A549 treated with dexamethasone at 1 μM for 4 hours (cell line): ENCODE measurements at places on chromosomes 6 and 20. TPM values are rescaled to one million over a fixed set of nuclear protein-coding genes. Genes with fewer than 3 reads are reported as not detected.

The PRRC2A gene
- 60.5 to 88.7 TPM (median 87.7 TPM) in 5 replicates for total RNA-seq

The GID8 gene
- 20.6 to 25.0 TPM (median 22.6 TPM) in 5 replicates for total RNA-seq

The CCN6 gene
- total RNA-seq = not detected in 5 replicates

The ZBTB12 gene
- 2.9 to 4.4 TPM (median 3.9 TPM) in 5 replicates for total RNA-seq

The RUNX2 gene
- 1.4 to 1.9 TPM (median 1.6 TPM) in 5 replicates for total RNA-seq

The EFHC1 gene
- 8.9 to 11.3 TPM (median 10.9 TPM) in 5 replicates for total RNA-seq

The HLA-DPB1 gene
- total RNA-seq = not detected in 5 replicates

The IBTK gene
- 24.2 to 34.3 TPM (median 29.2 TPM) in 5 replicates for total RNA-seq

The LAMA2 gene
- total RNA-seq = 0.22 to 0.82 TPM (median 0.65 TPM) in 5 replicates

The PLAGL1 gene
- total RNA-seq = 5.1 to 8.6 TPM (median 7.4 TPM) in 5 replicates

The LRRC73 gene
- total RNA-seq = 0.56 to 0.96 TPM (median 0.95 TPM) in 5 replicates

The RGS17 gene
- 4.2 to 7.3 TPM (median 6.5 TPM) in 5 replicates for total RNA-seq

The CD24 gene
- 238 to 374 TPM (median 349 TPM) in 5 replicates for total RNA-seq

The GGTLC1 gene
- total RNA-seq = not detected in 5 replicates

The MAK gene
- total RNA-seq = 0.11 to 0.16 TPM (median 0.15 TPM) in 5 replicates

The GNAS-AS1 gene
- not detected in 5 replicates for total RNA-seq

The HLA-DMB gene
- 1.4 to 1.9 TPM (median 1.7 TPM) in 5 replicates for total RNA-seq

The STX11 gene
- total RNA-seq = 1.8 to 2.5 TPM (median 2.4 TPM) in 5 replicates

The SLC22A2 gene
- 0.04 to 0.15 TPM (median 0.06 TPM) in 3 of 5 replicates, not detected in the others for total RNA-seq

The LHFPL5 gene
- total RNA-seq = 0.08 to 0.17 TPM (median 0.16 TPM) in 3 of 5 replicates, not detected in the others

The SMPDL3A gene
- 3.1 to 4.1 TPM (median 3.3 TPM) in 5 replicates for total RNA-seq

The ULBP2 gene
- 3.5 to 4.2 TPM (median 3.8 TPM) in 5 replicates for total RNA-seq

The ARMC12 gene
- total RNA-seq = 0.23 to 1.1 TPM (median 0.74 TPM) in 5 replicates

The BMP6 gene
- 14.8 to 21.1 TPM (median 19.0 TPM) in 5 replicates for total RNA-seq

The ELOVL4 gene
- 1.4 to 1.8 TPM (median 1.6 TPM) in 5 replicates for total RNA-seq

The NTSR1 gene
- 0.03 to 0.14 TPM (median 0.07 TPM) in 5 replicates for total RNA-seq

The PLCB4 gene
- 14.9 to 25.2 TPM (median 20.0 TPM) in 5 replicates for total RNA-seq

The NEURL2 gene
- total RNA-seq = 0.64 to 1.2 TPM (median 0.97 TPM) in 5 replicates

The SUN5 gene
- not detected in 5 replicates for total RNA-seq
